Chondrocyte (in vitro differentiated cells): ENCODE measurements at places on chromosomes 5 and 9. TPM values are rescaled to one million over a fixed set of nuclear protein-coding genes. Genes with fewer than 3 reads are reported as not detected.

The BAG1 gene
- total RNA-seq: 49.2 to 58.3 TPM (median 51.1 TPM) in 3 replicates

The GRXCR2 gene
- total RNA-seq: not detected in 3 replicates

The IFNA5 gene
- not detected in 3 replicates for total RNA-seq

The PLAC8L1 gene
- total RNA-seq: 0.59 to 0.97 TPM (median 0.94 TPM) in 3 replicates

The FAM153A gene
- 0.17 to 0.69 TPM in 2 of 3 replicates, not detected in the other for total RNA-seq

The SHOC1 gene
- total RNA-seq: not detected in 3 replicates

The IL31RA gene
- 1.5 to 3.9 TPM (median 1.9 TPM) in 3 replicates for total RNA-seq

DNA sequence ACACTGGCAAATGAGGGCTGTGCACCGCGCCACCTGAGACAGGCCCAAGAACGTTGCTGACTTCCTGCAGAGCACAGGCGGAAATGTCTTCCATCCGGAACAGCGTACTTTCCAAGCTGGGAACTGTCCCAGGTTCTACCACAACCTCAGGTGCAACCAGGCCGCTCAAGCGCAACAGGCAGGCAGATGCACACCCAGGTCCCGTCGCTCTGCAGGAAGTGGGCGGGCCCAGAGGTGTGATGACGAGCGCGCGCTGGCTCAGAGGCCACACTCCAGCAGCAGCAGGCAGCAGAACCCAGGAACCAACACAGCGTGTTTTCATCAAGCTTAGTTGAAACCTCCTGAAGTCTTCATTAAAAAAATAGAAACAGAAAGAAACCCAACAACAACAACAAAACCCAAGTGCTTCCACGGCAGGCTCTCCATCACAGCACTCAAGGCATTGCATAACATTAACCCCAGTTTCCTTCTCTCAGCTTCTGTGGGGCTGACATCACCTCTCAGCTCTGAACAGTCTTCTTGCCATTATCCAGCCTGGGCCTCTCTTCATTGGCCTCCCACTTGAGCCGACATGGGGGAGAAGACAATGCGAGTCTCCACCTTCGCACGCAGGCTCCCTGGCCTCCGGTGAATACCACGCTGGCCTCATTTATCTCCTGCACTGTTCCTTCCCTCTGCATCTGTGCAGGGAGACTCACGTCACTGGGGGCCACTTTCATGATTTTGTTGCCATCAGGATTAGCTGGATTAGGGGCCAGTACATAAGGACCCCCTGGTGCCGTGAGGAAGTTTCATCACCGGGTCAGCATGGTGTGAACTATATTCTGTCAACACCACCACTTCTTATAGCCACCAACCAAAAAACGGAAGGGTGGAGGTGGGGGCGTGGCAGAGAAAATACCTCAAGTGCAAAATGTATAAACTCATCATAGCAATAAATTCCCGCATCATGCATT, 22.1 kb downstream of the PTCH1 start:
- no peak for DNase-seq

- DNase-seq: no peak
Measured at GRCh38 chr5:138490648-138491283, 25.5 kb downstream of the EGR1 start.

DNA sequence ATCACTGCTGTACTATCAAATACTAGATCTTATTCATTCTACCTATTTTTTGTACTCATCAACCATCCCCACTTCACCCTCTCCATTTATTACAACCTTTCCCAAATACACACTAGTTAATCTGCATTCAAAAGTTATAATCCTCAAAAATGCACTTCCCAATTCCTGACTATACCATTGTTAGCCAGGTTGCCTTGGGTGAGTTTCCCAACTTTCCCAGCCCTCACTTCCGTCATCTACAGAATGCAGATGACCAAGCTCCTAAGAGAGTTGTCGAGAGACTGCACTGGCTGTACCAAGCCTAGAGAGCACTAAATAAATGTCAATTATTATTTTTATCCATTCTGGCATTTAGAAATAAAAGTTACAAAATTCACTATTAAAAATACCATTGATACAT, 11.5 kb downstream of the PLPP1 start:
- no peak for DNase-seq

DNA sequence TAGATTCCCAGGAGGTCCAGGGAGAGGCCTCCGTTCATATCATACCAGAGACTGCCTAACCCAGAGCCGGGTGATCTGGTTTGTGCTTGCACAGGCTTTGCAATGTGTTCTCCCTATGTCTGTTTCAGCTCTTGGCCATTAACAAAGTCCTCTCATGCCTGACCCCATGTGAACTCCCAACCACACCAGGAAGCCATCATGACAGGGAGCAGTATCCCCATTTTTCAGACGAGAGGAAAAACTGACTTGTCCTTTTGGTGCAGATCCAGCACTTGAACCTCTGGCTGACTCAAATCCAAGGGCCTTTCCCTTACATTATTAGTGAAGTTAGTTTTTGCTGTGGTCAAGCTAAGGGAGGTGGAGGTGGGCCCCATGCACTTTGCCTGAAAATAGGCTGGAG, 58.4 kb downstream of the TEX10 start:
- no peak for DNase-seq

DNA sequence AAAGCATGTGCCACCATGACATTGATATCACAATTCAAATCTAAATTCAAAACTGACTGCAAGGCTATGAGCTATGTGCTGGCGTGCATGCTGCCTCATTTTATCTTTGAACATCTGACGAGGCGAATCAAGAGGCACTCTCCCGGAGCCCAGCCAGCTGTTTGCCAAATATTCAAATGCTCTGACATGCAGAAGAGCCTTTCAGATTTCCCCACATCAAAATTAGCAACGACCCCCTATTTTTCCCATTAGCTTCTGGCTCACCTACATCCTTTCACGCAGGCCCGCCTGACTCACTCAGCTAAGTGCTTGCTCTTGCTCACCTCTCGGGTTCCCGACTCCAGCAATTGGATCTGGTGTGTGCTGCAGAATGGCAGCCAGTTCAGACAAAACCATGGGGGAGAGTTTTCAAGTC, 159.0 kb downstream of the NR2F1-AS1 start:
- no peak for DNase-seq

DNA sequence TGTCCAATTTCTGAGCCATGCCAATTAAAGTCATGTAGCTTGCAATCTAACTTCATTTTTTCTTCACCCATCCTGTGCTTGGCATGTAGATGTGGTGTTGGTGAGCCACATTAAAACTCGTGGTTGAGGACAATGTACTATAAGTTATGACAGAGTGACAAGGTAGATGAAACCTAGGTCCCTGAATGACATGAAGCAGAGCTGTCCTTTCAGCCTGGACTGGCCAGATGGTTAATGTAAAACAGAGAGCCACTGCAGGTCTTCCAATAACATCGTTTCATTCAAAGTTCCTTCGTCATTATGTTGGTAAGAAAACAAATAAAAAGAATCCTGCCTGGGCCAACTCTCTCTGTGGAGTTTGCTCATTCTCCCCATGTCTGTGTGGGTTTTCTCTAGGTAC, 856.5 kb upstream of the SEMA6A start:
- no peak for DNase-seq

DNA sequence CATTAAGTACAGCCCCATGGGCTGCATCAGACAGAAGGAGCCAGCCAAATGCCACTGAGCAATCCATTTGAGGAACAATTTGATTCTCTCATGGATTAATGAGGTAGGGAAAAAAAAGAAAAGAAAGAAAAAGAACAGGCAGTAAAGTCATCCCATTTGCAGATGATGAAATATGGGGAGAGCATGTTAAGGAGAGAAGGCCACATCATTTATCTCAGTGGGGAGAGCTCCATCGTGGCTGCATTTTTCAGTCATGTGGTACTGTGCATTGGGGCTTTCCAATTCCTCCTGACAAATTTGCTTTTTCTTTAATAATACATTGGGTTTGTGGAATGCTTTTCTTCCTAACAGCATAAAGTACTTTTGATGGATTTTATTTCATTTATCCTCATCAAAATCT, 375.2 kb upstream of the TLE4 start:
- DNase-seq: no peak

- DNase-seq: peak; percentile 81
Measured at GRCh38 chr5:132065951-132066701, 5.7 kb downstream of the IL3 start.

DNA sequence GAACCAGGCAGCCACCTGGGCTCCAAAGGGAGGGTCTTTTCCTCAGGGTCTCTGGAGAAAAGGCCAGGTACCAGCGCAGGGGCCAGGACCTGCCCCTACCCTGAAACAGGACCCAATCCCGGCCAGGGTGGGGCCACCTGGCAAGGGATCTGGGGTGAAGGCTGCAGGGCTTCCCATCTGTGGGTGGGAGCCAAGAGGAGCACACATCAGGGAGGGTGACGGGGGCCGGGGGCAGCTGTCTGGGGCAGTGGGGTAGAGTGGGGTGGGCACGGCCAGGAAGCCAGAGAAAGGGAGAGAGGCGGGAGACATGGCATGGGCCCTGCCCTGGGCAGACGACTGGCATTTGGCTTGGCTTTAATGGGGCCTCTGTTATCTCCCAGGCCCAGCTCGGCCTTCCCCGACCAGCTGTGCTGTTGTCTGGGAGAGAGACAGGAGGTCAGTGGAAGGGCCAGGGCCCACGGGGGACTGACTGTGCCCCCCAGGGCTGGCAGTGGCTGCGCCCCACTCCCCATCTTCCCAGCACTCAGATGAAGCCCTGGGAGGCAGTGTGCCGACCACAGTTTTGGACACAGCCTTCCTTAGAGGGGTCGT, 57.2 kb upstream of the RNF130 start:
- DNase-seq: no peak

DNA sequence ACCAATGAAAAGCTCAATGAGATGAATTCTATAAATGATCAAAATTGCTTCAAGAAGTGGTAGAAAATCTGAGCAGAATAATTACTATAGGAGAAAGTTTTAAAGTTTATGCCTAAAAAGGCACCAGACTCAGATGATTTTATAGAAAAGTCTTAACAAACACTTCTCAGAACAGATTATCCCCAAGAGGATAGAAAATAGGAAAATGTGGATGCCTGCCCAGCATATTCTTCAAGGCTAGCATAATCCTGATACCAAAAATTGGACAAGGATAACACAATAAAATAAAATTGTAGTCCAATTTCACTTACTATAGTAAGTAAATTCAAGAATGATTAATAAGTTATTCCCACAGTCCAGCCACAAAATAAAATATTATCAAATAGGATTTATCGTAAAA, 397.0 kb downstream of the NR2F1-AS1 start:
- DNase-seq: no peak

GRCh38 chr9:26228273-26228672, 550.0 kb upstream of the TUSC1 start:
- DNase-seq: no peak

GRCh38 chr5:174387448-174387847, 336.9 kb upstream of the MSX2 start:
- no peak for DNase-seq

DNA sequence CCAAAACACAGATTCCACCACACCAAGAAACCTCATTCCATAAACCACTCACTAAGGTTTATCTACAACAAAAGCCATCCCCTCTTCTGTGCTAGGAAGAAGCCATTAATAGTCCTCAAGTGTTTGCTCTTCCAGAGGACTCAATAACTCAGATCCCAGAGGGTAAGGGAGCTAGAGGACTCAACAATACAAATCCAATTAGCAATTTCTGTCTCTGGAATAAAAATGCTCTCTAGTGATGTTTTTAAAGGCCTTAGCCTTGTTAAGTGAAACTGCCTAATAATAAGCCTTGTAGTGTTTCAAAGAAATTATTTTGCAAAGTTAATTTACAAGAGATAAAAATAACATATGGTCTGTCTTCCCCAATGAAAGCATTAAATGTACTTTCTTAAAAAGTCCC, 942.4 kb downstream of the CDH12 start:
- DNase-seq: no peak

- no peak for DNase-seq
Measured at GRCh38 chr5:106728208-106728607, 942.5 kb downstream of the EFNA5 start.

DNA sequence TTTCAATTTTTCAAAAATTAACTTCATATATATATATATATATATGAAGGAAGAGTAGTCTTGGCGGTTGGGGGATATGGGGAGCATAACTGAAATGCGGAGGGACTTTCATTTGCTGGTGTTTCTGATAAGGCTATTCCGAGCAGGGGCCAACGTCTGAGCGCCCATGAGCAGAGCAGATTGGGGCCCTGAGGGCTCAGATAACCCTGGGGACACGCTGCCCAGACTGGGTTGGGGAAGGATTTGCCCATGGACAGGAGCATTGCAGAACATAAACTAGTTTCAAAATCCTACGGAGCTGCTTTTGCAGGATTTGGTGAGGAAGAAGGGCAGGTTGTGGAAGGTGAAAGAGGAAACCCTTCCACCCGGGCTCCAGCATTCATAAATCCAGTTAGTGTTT, 240.2 kb downstream of the IRX1 start:
- DNase-seq: no peak
